ENCODE measurements at places on chromosomes 3 and 15.

- no peak for DNase-seq
Measured at GRCh38 chr3:129598000-129598381, 8.5 kb downstream of the PLXND1 start.

- DNase-seq: no peak
Measured at GRCh38 chr3:71505767-71506350, 77.7 kb downstream of the FOXP1 start.

GRCh38 chr3:123431658-123432324 is 17.1 kb downstream of the ADCY5 start:
- no peak for DNase-seq

- DNase-seq: no peak
Measured at GRCh38 chr3:30764281-30764680, 130.2 kb downstream of the GADL1 start.

DNA sequence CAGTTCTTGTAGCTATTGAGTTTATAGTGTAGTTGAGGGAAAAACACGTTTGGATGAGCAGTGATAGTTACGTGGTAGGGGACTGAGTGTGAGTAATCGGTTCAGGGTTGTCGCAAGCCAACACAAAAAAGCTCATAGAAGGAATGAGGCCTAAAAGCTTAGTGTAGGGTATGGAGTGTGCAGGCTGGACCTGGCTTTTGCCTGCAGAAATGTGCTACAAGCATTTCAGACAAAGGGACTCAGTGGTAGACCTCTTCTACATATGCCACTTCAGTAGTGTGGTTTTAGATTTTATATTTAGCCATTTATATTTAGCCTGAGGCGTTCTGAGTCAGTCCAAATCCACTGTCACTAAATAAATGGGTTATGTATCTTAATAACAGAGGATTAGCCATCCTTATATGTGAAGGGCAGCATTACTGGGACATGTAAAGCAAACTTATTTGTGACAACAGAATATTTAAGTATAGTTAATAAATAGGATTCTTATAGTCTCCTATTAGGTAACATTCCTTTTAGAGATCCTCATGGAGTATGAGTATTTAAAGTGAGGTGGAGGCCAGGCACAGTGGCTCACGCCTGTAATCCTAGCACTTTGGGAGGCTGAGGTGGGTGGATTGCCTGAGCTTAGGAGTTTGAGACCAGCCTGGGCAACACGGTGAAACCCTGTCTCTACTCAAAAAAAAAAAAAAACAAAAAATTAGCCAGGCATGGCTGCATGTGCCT is 21.8 kb downstream of the ATP2C1 start:
- no peak for DNase-seq

GRCh38 chr15:72339777-72340177 is 19.8 kb upstream of the CELF6 start:
- DNase-seq: no peak

DNA sequence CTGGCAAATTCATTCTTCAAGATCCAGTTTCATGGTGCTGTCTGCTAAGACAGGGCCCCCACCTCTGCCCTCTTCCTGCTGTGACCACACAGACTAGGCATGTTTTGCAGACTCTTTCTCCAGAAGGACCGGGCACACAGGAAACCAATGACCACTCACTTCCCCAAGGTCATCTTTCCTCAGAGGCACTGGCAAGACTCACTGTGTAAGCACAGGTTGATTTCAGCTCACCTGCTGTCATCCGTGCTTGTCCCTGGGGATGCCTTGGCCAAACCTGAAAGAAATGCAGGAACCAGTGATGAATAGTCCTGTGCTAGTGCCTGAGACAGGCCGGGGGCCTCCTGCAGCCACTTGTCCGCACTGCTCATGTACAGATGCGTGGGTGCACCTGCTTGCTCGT is 33.5 kb downstream of the ALS2CL start:
- DNase-seq: no peak

GRCh38 chr3:172087602-172088580 is 48.5 kb downstream of the FNDC3B start:
- no peak for DNase-seq

- DNase-seq: no peak
Measured at GRCh38 chr3:102034639-102035451, 185.5 kb downstream of the NFKBIZ start.

DNA sequence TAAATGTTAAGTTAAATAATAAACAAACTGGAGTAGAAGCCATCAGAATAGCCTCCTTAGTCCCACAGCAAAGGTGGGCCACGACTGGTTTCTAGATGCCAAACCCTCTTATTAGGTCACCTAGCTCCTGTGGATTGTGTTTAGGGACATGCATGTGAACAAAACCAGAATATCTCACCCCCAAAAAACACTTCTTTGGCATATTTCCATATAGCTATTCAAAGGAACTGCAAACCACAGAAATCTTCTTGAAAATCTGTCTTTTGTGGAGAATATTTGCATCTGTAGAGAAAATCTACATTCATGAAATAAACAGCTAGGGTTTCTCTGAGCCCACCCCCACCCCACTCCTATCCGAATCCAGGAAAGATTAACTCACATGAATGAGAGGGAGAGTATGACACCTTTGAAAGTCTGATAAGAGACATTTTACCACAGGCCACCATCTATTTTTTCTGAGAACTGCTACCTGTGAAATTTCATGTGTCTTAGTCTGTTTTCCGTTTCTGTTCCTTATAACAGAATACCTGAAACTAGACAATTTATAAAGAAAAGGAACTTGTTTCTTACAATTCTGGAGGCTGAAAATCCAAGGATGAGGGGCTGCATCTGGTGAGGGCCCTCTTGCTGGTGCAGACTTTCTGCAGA is 159.4 kb downstream of the NEK10 start:
- DNase-seq: no peak

DNA sequence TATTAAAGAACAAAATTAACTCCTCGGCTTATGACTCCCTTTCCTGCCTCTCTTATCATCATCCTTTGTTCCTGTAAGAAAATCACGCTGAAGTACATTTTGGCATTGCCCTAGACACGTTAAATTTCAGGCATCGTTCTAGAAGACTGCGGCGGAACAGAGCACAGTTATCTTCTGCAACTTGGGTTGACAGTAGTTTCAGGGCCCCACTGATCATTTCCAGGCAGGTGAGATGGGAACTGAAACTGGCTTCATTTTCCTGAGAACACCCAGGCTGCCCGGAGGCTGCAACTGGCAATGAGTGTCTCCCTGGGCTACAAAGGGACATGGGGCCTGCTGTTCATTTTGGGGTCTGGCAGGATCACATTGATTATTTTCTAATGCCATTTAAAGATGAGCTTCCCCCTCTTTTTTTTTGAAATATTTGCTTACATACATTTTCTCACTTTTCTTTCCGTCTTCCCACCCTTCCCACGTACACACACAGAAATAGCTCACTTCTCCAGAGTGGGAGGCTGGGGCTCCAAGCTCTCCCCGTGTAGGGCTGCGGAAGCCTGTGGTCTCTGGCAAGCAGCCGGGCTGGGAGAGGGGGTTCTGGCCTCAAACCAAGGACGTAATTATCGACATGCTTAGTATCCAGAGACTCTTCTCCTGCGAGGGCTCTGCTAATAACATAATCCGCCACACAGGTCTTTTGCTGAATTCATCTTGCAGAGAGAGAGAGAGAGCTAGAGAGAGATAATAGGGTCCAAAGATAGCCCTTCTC is 267.4 kb downstream of the ABHD5 start:
- no peak for DNase-seq

DNA sequence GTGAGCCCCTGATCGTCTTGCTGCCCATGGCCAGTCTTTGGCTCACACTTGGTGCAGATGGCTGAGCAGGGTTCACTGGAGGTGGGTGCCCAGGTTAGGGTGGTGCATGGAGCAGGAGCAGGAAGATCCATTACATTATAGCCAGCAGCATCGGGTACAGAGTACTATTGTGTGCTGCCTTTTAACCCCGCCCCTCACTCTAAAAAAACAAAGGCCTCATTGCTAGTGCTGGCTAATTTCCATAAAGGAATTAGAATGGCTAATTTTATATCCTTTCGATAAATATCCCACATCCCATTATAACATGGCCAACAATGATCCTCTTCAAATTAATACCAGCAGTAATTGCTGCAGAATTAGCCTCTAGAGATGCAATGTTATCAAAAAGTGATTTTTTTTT is 45.8 kb upstream of the PPP4R2 start:
- DNase-seq: no peak

DNA sequence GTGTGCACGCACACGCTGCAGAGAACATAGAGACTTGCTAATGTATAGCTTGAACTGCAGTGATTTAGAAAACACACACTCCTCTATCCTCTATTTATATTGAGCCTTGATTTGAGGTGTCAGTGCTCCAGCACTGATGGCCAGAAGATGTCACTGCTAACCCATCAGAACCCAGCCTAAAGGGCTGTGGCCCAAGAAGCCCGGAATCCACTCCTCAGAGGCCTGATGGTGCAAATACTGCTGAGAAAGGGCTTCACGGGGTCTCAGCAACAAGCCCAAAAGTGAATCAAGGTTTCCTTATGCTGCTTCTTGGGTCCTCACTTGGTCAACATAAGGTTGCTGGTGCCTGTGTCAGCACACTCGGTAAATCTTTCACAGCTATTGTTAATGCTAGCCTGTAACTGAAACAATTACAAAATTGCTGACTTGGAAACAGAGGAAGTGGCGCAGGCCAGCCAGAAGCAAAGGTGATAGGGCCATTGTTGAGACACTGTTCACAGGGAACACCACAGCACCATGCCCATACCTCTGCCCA is 60.3 kb downstream of the HEG1 start:
- no peak for DNase-seq

DNA sequence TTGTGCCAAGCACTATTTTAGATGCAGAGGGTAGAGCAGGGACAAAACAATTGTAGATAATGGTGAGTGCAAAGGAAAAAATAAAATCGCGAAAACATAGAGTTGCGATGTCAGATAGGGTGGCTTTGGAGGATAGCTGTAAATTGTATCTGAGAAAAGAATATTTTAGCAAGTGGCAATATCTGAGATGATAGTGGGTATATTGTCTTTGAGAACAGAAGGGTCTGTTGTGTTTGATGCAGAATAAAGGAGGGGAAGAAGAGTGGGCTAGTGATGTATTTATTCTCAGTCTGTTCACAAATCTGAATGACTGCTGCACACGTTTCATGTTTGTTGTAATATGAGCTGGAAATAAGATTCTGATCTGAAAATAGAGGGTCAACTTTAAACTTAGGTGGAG is 396.8 kb downstream of the CADM2 start:
- no peak for DNase-seq

DNA sequence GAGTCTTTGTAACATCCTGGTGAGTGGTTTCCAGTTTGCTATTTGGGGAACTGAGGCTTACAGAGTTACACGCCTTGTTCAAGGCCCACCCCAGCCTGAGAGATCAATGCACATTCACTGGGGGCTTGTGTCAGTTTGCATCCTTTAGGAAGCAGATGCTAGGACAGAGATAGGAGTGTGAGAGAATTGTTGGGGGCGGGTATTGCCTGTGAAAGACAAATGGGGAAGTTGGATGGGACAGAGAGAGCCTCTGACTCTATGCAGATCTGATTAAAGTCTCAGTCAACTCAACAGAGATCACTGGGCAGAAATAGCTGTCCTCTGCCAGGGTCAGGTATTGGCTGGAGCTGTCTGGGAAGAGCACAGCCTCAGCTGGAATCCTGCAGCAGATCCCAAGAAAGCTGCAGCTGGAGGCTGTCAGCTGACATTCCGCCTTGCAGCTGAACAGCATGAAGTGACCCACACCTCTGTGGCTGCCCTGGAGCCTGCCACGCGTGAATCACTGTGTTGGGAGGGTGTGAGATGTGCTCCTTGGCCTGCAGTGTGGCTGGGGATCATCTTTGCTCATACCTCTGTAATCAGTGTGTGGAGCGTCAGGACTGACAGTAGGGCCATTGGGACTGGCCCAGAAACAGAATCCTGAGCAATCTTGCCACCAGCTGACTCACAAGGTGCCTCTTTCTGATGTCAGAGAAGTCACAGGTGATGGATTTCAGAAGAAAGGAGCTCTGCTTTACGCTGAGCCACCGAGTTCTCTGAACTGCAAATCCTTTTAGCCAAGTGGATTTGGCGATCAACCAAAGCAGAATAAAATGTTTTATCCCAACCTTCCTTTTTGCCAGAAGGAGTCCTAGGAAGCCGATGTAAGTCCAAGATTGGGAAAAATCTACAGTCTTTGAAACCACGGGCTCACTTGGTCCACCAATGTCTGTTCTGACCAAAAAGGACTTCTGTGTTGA is 284.1 kb upstream of the LRRFIP2 start:
- DNase-seq: no peak

DNA sequence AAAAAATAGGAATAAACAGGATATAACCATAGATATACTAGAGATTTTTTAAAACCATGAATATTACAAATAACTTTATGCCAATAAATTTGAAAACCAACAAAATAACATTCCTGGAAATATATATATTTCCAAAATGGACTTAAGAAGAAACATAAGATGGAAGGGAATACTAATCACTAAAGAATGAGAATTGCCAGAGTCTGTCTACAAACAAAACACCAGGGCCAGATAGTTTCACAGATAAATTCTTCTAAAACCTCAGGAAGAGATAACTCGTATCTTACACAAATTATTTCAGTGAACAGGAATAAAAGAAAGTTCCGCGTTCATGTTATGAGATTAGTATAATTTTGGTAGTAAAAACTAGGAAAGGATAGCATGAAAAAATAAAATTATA is 107.3 kb downstream of the HERC1 start:
- DNase-seq: no peak

DNA sequence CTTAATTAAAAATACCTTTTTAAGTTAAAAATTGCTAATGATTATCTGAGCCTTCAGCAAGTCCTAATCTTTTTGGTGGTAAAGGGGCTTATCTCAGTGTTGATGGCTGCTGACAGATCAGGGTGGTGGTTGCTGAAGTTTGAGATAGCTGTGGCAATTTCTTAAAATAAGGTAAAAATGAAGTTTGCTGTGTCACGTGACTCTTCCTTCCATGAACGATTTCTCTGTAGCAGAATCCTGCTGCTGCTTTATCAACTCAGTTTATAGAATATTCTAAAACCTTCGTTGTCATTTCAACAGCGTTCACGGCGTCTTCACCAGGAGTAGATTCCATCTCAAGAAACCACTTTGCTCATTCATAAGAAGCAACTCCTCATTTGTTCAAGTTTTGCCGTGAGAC is 110.1 kb downstream of the SUCNR1 start:
- DNase-seq: no peak

DNA sequence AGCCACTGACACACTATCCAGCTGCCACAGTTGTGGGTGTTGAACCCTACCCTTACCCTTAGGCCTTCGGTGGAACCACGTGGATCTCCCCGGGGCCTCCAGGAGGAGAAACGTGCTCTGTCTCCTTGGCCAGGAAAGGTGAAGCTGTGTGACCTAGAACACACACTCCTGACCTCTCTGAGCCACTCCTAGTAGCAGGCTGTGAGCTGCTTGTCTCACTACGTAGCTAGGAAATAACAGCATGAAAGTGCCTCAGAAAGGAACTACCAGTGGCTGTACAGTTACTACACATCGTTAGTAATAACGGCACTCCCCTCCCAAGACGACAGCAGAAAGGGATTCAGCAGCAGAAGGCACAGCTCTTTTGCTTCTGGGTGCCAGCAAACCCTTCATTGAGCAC is 36.2 kb upstream of the SLC6A6 start:
- no peak for DNase-seq

- no peak for DNase-seq
Measured at GRCh38 chr3:60250206-60250605, 1001.0 kb downstream of the FHIT start.
